ENCODE measurements at places on chromosomes 5 and 9.

DNA sequence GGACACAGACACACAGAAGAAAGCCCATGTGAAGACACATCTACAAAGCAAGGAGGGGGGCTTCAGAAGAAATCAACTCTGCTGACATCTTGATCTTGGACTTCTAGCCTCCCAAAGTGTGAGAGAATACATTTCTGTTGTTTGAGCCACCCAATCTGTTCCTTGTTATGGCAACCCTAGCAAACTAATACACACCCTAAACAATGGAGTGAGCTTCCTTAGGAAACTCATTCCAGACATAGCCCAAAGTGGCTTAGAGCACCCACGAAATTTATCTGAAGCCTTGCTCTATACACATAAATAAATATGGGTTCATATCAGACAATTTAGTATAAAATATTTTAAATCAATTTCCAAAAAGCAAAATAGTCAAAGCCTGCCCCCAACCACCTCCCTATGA, 7.6 kb upstream of the TBC1D2 start:
- no peak for DNase-seq

DNA sequence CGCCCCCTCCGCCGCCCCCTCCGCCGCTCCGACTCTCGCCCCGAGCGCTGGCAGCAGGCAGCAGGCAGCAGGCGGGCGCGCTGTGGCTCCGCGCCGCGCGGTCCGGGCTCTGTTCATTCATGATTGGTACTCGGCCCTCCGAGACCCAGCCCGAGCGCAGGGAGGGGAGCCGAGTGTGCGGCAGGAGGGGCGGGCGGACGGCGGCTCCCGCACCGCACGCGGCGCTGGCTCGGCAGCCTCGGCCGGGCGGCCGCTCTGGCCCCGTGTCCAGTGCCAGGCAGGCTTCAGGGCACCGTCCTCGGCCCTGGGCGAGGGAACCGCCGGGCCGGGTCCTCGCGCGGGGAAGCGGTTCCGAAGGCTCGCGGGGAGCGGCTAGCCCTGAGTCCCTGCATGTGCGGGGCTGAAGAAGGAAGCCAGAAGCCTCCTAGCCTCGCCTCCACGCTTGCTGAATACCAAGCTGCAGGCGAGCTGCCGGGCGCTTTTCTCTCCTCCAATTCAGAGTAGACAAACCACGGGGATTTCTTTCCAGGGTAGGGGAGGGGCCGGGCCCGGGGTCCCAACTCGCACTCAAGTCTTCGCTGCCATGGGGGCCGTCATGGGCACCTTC, at the start of gene KCNIP1:
Gene KCNIP1 (plus strand): TSS at position 31 of the 607 bp plus-strand sequence.
- no peak for DNase-seq

- DNase-seq, result no peak
These were observed 1.8 kb downstream of the SMC5 start for GRCh38 chr9:70260606-70261005.

GRCh38 chr5:100898504-100899346, 4.4 kb downstream of the ST8SIA4 start:
- DNase-seq, result no peak

- DNase-seq, result peak; percentile 50
These were observed 55.3 kb downstream of the ZNF366 start for GRCh38 chr5:72451741-72452505.

DNA sequence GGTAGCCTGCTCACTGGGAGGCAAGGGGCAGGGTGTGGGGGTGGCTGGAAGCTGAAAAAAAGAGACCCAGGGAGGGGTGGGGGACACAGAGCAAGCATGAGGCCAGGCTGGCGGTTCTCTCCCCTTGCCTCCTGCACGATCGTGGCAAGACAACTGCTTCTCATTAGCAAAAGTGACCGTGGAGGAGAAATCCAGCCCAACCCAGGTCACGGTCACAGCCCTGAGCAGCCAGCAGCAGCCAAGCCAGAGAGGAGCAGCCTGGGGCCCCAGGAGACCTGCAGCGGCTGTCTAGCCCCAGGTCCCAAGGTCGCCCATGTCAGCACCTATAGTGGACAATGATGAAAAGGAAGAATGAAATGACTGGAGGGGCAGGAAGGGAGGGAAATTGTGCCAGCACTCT, 89.1 kb downstream of the NRG2 start:
- no peak for DNase-seq
